Upper lobe of left lung (tissue), 6 donors: ENCODE measurements at places on chromosomes 16 and 17.

DNA sequence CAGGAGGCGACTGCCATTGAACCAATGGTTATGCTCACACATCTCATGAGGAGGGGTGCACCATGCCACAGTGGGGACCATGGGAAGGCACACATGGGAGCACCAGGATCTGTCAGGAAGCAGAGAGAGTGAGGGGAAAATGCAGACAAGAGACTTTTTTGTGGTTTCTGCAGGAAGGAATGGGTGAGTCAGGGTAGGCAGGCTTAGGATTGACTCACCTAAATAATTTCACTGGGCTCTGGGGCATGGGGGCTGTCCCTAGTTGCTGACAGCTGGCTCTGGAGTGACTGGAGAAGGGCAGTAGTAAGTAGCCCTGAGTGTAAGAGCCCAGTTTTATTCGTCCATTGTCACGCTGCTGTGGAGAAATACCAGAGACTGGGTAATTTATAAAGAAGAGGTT, 202.4 kb downstream of the AXIN2 start:
- H3K4me3 ChIP-seq, result no peak overlapping the region
- H3K4me1 ChIP-seq, result no peaks in the 10 kb centered on the region
- no peak for DNase-seq
- no peak overlapping the region for H3K27ac ChIP-seq

DNA sequence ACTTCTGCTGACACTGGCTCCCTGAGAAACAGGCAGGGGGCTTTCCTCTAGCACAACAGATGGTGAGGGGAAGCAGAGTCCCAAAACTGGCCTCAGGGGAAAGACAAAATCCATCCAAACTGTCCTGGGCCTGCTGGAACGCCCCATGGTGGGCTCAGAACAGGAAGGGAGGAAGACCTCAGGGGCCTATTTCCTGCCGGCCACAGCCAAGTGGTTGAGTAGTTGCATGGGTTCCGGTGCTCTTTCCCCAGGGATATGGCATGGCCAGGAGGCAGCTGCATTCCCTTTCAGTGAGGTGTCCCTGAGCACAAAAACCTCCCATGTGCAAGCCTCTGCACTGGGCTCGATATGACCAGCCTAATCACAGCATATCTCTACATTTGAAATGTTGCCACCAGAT, 303.0 kb upstream of the IRX5 start:
- H3K36me3 ChIP-seq, result no peaks in the 10 kb centered on the region
- peaks cover 7% of the 10 kb centered on the region for H3K4me1 ChIP-seq
- no peak overlapping the region for H3K27ac ChIP-seq
- no peak overlapping the region for H3K4me3 ChIP-seq

DNA sequence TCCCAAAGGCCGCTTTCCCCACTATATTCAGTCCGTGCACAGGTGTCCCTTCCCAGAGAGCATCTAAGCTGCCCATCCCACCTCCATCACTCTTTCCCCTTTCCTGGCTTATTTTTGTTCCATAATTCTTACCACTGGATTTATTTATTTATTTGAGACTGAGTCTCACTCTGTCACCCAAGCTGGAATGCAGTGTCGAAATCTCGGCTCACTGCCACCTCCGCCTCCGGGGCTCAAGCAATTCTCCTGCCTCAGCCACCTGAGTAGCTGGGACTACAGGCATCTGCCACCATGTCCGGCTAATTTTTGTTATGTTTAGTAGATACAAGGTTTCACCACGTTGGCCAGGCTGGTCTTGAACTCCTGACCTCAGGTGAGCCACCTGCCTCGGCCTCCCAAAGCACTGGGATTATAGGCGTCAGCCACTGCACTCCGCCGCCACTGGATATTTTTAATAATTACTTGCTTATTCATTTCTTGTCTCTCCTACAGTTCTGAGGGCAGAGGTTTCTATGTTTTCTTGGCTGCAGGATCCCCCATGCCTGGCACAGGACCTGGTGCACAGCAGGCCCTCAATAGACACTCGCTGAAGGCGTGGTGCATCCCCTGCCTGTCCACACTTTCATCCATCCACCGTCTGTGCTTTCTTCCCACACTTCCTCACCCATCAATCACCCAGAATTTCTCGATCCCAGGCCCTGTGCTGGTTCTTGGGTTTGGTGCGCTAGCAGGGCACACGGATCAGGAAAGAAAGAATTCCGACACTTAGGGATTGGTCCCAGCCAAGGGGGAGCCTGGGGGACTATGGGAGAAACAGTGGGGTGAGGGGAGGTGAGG, 9.9 kb upstream of the ADGRG1 start:
- H3K4me3 ChIP-seq, result no peak overlapping the region
- DNase-seq, result no peak
- no peaks in the 10 kb centered on the region for H3K27me3 ChIP-seq
- H3K4me1 ChIP-seq, result peaks cover 29% of the 10 kb centered on the region
- no peak overlapping the region for H3K27ac ChIP-seq

- peak; percentile 87 for DNase-seq
- H3K36me3 ChIP-seq, result no peaks in the 10 kb centered on the region
- peaks cover 42% of the 10 kb centered on the region for H3K4me1 ChIP-seq
Observed at GRCh38 chr17:74737299-74738050, 419 bp downstream of the RAB37 start.

DNA sequence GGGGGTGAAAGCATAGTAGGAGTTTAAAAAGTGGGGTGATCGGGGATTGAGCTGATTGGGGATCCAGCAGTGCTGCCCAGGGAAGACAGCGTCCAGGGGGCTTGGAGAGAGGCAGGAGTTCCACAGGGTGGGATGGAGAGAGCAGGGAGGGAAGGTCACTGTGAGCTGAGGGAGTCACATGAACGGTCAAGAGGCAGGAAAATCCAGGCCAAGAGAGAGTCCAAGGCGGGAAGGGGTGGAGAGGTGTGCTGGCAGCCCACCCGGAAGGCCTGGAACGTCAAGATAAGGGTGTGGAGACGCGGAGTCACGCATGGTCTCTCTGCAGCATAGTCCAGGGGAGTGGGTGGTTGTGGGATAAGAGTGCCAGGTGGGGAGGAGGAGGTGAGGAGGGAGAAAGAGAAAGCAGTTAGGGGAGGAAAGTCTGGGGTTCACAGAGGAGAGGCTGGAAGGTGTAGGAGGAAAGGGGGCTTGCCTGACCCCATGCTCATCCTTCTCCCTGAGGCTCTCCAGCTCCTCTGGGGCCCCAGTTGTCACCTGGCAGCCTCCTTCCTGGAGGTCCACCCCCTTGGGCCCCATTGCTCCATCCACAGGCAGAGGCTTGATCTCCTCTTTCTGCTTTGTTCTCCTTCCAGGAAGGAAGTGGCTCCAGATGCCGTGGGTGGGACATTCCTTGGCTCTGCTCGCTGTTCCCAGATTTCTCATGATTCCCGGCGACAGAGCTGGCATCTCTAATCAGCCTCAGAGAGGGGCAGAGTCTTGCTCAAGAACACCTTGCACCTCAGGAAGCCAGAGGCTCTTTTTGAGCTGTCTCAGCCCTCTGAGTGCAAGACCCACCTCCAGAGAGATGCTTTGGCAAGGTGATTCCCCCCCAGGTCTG, 28.7 kb downstream of the CCR7 start:
- H3K4me1 ChIP-seq, result peaks cover 82% of the 10 kb centered on the region
- H3K27me3 ChIP-seq, result no peaks in the 10 kb centered on the region
- no peak for DNase-seq
- H3K4me3 ChIP-seq, result no peak overlapping the region
- H3K27ac ChIP-seq, result peak overlapping the region; percentile 85

- DNase-seq, result no peak
- no peak overlapping the region for H3K4me3 ChIP-seq
- H3K27me3 ChIP-seq, result no peaks in the 10 kb centered on the region
Observed at GRCh38 chr17:8255499-8255898, 6.4 kb downstream of the PFAS start.

- no peak for DNase-seq
- no peaks in the 10 kb centered on the region for H3K36me3 ChIP-seq
- H3K4me3 ChIP-seq, result peak overlapping the region; percentile 82
- H3K27ac ChIP-seq, result peak overlapping the region; percentile 100
- H3K4me1 ChIP-seq, result peaks cover 27% of the 10 kb centered on the region
Observed at GRCh38 chr17:40648384-40648968, 858 bp upstream of the SMARCE1 start.

GRCh38 chr17:78493450-78493849, 83.7 kb downstream of the DNAH17 start:
- no peaks in the 10 kb centered on the region for H3K4me1 ChIP-seq
- H3K27me3 ChIP-seq, result no peaks in the 10 kb centered on the region
- peak; percentile 46 for DNase-seq
- H3K4me3 ChIP-seq, result no peak overlapping the region

GRCh38 chr16:78987666-78988065, 612.9 kb downstream of the MAF start:
- H3K4me1 ChIP-seq, result no peaks in the 10 kb centered on the region
- H3K27ac ChIP-seq, result no peak overlapping the region
- H3K36me3 ChIP-seq, result no peaks in the 10 kb centered on the region
- no peak for DNase-seq

GRCh38 chr16:83070416-83071209, 443.8 kb downstream of the CDH13 start:
- no peak overlapping the region for H3K4me3 ChIP-seq
- no peak overlapping the region for H3K27ac ChIP-seq
- H3K4me1 ChIP-seq, result no peaks in the 10 kb centered on the region
- H3K36me3 ChIP-seq, result no peaks in the 10 kb centered on the region

GRCh38 chr16:81123092-81123852, 27.1 kb upstream of the GCSH start:
- H3K4me3 ChIP-seq, result no peak overlapping the region
- no peak for DNase-seq
- H3K4me1 ChIP-seq, result no peaks in the 10 kb centered on the region
- H3K36me3 ChIP-seq, result no peaks in the 10 kb centered on the region
- H3K27me3 ChIP-seq, result no peaks in the 10 kb centered on the region
- H3K27ac ChIP-seq, result no peak overlapping the region

DNA sequence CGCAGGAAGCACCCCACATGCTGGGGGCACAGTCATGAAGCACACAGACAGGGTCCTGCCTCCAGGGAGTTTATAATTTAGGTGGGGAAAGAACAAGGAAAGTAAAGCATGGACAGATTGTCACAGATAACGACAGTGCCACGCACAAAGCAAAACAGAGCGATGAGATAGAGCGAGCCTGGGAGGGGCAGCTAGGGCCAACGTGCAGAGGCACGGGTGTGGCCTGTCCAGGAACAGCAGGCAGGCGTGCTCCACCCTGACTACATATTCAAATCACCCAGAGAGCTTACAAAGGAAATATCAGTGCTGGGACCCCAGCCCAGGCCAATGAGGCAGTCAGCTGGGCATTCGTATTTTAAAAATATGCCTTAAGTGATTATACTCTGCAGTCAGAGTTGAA, 16.8 kb downstream of the LGALS9 start:
- H3K36me3 ChIP-seq, result peaks cover 3% of the 10 kb centered on the region
- H3K4me1 ChIP-seq, result no peaks in the 10 kb centered on the region
- H3K4me3 ChIP-seq, result no peak overlapping the region
- H3K27ac ChIP-seq, result peak overlapping the region; percentile 39
- no peak for DNase-seq

- H3K27ac ChIP-seq, result no peak overlapping the region
- H3K27me3 ChIP-seq, result no peaks in the 10 kb centered on the region
- no peak for DNase-seq
- no peak overlapping the region for H3K4me3 ChIP-seq
- H3K4me1 ChIP-seq, result peaks cover 10% of the 10 kb centered on the region
Observed at GRCh38 chr16:57593021-57593420, 35.4 kb upstream of the ADGRG1 start.

- H3K36me3 ChIP-seq, result peaks cover 4% of the 10 kb centered on the region
- no peaks in the 10 kb centered on the region for H3K27me3 ChIP-seq
- peaks cover 82% of the 10 kb centered on the region for H3K4me1 ChIP-seq
- no peak for DNase-seq
Observed at GRCh38 chr17:1726626-1727257, 2.2 kb downstream of the WDR81 start.

DNA sequence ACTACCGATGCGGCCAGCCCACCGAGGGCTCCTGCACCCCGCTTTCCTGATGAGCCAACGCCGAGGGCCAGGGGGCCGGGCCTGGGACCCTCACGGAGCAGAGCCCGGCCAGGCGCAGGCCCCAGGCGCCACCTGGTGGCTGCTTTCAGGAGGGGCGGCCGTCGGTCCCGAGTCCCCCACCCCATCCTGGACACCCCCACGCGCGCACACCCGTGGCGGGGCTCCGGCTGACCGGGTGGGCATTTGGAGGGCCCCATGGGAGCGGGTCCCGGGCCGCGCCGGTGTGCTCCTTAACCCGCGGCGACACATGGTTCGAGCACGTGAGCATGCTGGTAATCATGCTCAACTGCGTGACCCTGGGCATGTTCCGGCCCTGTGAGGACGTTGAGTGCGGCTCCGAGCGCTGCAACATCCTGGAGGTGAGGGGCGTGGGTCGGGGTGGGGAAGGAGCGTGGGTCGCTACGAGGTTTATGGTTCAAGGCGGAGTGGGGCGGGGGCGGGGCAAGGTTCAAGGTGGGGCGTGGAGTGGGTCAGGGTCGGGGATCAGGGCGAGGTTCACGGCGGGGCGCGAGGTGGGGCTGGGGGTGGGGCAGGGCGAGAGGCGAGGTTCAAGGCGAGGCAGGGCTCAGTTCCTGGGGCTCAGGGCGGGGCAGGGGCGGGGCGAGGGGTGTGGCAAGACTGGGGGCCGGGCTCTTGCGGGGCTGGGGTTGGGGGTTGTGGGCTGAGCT, 30.2 kb downstream of the TPSG1 start:
- H3K27ac ChIP-seq, result no peak overlapping the region
- H3K27me3 ChIP-seq, result no peaks in the 10 kb centered on the region
- no peak overlapping the region for H3K4me3 ChIP-seq
- H3K36me3 ChIP-seq, result no peaks in the 10 kb centered on the region
- DNase-seq, result no peak
- peaks cover 6% of the 10 kb centered on the region for H3K4me1 ChIP-seq

GRCh38 chr17:57038486-57038885, 46.6 kb upstream of the AKAP1 start:
- no peak for DNase-seq
- H3K36me3 ChIP-seq, result no peaks in the 10 kb centered on the region
- no peak overlapping the region for H3K27ac ChIP-seq
- no peaks in the 10 kb centered on the region for H3K27me3 ChIP-seq

DNA sequence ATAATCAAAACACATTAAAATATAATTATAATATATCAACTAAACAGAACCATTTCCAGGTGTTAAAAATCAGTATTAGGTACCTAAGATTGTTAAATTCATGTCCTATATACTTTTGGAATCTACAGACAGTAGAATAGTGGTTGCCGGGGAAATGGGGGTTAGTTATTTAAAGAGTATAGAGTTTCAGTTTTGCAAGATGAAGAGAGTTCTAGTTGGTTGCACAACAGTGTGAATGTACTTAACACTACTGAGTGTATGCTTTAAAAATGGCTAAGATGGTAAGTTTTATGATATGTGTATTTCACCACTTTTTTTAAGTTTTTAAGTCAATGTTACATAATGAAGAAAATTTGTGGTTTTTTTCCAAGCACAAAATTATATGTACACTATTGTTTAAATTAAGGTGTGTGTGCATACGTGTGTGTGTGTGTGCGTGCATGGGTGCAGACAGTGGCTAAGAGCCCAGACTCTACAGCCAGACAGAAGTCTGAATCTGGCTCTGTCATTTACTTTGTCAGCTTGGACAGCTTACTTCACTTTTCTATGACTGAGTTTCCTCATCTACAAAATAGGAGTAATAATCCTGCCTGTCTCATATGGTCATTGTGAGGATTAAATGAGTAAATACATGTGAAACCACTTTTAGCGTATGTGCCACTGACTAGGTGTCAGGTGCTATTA, 25.3 kb upstream of the PHAF1 start:
- no peak overlapping the region for H3K4me3 ChIP-seq
- H3K4me1 ChIP-seq, result no peaks in the 10 kb centered on the region
- H3K27ac ChIP-seq, result no peak overlapping the region
- no peak for DNase-seq
- H3K27me3 ChIP-seq, result no peaks in the 10 kb centered on the region

- no peaks in the 10 kb centered on the region for H3K27me3 ChIP-seq
- H3K27ac ChIP-seq, result no peak overlapping the region
- DNase-seq, result no peak
- H3K4me1 ChIP-seq, result no peaks in the 10 kb centered on the region
Observed at GRCh38 chr16:66592241-66592640, 12.3 kb upstream of the CMTM3 start.
